Naive thymus-derived CD8-positive, alpha-beta T cell (primary cell): ENCODE measurements at places on chromosomes 5 and 9. TPM values are rescaled to one million over a fixed set of nuclear protein-coding genes. Genes with fewer than 3 reads are reported as not detected.
A peak's percentile ranks its signal among the peaks of the same experiment; 100 is the strongest.

DNA sequence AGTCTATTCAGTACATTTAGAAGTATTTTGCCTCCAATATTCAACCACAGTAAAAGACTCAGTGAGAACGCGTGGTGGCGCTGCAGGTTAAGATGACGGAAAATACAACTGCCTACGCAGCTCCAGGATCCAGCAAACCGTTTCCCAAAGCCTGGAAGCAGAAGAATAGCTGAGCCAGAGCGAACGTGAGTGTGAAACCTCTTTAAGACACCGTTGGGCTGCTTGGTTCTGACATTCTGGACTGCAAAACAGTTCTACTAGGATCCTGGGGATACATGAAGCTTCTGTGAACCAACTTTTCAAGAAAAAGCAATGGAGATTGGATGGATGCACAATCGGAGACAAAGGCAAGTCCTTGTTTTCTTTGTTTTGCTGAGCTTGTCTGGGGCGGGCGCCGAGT, at the start of gene PCDHB16:
Gene PCDHB16 (plus strand): TSS at position 140 of the 400 bp plus-strand sequence. CDS start 173 bp downstream, at position 313.
- no peak for DNase-seq
- peaks cover 6% of the 10 kb centered on the region for H3K4me1 ChIP-seq
- H3K4me3 ChIP-seq = no peak within 1 kb of the TSS
- peaks cover 9% of the 10 kb centered on the region for H3K36me3 ChIP-seq
- H3K27me3 ChIP-seq = peaks cover 55% of the 10 kb centered on the region
- no peak within 1 kb of the TSS for H3K27ac ChIP-seq

DNA sequence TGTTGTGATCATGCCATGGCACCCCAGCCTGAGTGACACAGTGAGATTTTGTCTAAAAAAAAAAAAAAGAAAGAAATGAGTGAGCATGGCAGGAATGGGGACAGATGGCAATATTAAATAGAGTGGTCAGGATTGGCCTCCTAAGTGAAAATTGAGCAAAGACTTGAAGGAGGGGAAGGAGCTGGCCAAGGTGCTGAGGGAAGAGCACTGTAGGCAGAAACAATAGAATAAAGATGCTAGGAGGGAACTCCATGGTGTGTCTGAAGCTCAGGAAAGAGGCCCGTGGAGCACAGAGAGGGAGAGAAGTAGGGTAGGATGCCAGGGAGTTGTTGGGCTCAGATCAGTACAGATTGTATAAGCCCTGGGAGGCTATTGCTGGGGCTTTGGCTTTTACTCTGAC, 64.4 kb upstream of the PCAT7 start:
- DNase-seq = no peak
- H3K36me3 ChIP-seq = no peaks in the 10 kb centered on the region
- H3K4me3 ChIP-seq = no peak overlapping the region
- no peaks in the 10 kb centered on the region for H3K4me1 ChIP-seq

DNA sequence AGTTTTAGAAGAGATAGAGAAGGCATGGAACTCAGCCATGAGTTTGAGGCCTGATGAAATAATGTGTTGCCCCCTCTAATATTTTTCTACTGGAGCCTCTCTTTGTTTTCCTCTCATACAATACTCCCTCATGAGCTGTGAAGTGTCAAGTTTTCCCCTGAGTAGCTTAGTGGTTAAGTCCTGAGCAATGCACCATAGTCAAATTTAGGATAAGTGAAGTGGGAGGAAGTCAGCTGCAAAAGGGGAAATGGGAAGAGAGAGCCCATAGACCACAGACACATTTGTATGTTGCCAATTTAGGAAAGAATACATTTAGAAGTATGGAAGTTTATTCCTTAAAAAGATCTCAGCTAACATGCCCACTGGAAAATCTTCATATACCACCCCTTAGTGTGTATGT, 171.5 kb upstream of the NREP start:
- no peak overlapping the region for H3K4me3 ChIP-seq
- H3K36me3 ChIP-seq = no peaks in the 10 kb centered on the region
- no peaks in the 10 kb centered on the region for H3K27me3 ChIP-seq
- H3K27ac ChIP-seq = no peak overlapping the region
- no peaks in the 10 kb centered on the region for H3K4me1 ChIP-seq

GRCh38 chr9:19975499-19975898, 186.7 kb upstream of the SLC24A2 start:
- no peak overlapping the region for H3K27ac ChIP-seq
- H3K27me3 ChIP-seq = no peaks in the 10 kb centered on the region
- peaks cover 21% of the 10 kb centered on the region for H3K4me1 ChIP-seq
- peaks cover 4% of the 10 kb centered on the region for H3K36me3 ChIP-seq

DNA sequence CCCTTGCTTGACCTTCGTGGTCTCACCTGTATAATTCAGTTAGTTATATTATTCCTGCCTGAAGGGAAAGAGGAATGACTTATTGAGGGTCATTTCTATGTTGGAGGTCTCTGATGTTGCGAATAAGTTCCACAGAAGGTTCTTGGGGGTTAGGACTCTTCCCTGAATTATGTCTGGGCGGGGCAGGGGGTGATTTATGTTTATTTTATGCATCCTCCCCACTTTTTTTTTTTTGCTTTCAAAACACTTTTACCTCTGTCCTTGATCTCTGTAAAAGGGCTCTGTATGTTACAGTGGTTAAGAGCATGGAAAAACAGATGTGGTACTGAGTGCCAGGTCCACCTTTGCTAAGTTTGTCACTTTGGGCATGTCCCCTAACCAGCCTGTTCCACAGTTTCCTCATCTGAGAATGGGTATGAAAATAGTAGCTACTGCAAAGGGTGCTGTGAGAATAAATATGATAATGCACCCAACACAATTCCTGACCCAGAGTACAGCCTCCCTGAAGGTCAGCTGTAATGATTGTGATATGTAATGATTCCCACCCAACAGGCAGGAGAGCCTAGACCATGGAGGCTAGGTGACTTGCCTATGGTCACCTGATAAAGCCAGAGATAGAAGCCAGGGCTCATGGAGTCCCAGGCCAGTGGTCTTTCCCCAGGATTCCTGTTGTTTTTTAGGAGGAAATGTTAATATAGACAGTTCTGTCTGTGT, 54.8 kb downstream of the SLC22A5 start:
- DNase-seq = no peak
- peaks cover 97% of the 10 kb centered on the region for H3K4me1 ChIP-seq
- H3K4me3 ChIP-seq = peak overlapping the region; percentile 24
- peaks cover 19% of the 10 kb centered on the region for H3K36me3 ChIP-seq
- peak overlapping the region; percentile 66 for H3K27ac ChIP-seq

DNA sequence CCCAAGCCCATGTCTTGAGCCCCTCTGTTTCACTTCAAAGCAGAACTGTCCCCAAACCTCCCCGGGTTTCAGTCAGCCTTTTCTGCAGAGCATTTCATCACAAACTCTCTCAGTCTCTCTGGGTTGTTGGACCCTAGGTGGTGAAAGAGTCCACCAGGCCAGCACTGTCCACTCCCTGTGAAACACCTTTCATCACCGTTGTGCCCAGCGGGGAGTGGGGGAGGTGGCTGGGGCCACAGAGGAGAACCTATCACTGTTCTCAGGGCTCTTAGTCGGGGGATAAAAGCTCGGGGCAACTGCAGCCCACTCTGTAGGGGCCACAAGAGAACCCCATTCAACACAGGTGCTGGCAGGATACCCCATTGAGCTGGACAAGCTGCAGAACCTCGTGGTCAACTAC, 5.4 kb upstream of the RABL6 start:
- H3K4me3 ChIP-seq = no peak overlapping the region
- H3K36me3 ChIP-seq = no peaks in the 10 kb centered on the region
- no peak overlapping the region for H3K27ac ChIP-seq
- no peaks in the 10 kb centered on the region for H3K27me3 ChIP-seq

- H3K36me3 ChIP-seq = no peaks in the 10 kb centered on the region
- H3K4me1 ChIP-seq = no peaks in the 10 kb centered on the region
- H3K27ac ChIP-seq = no peak overlapping the region
- no peak overlapping the region for H3K4me3 ChIP-seq
- peaks cover 9% of the 10 kb centered on the region for H3K27me3 ChIP-seq
- DNase-seq = no peak
These were observed 527.7 kb upstream of the WWC1 start for GRCh38 chr5:167763772-167764171.

GRCh38 chr9:94866770-94867169, 140.3 kb downstream of the AOPEP start:
- H3K4me1 ChIP-seq = peaks cover 46% of the 10 kb centered on the region
- no peaks in the 10 kb centered on the region for H3K36me3 ChIP-seq
- no peaks in the 10 kb centered on the region for H3K27me3 ChIP-seq

GRCh38 chr9:89465726-89466308, 32.1 kb downstream of the SEMA4D start:
- peak overlapping the region; percentile 90 for H3K4me3 ChIP-seq
- H3K36me3 ChIP-seq = peaks cover 7% of the 10 kb centered on the region
- DNase-seq = no peak
- H3K27me3 ChIP-seq = no peaks in the 10 kb centered on the region
- H3K4me1 ChIP-seq = peaks cover 98% of the 10 kb centered on the region

COMMD10 gene
- total RNA-seq = 29.0 TPM

CDX1 gene
- total RNA-seq = not detected

FOXD4L6 gene
- not detected for total RNA-seq
